ENCODE measurements at places on chromosomes 3 and 15. TPM values are rescaled to one million over a fixed set of nuclear protein-coding genes. Genes with fewer than 3 reads are reported as not detected.

TUSC7 gene
- not detected for total RNA-seq

CKMT1B gene
- not detected for total RNA-seq

P2RY1 gene
- 0.30 TPM for total RNA-seq

TEX55 gene
- not detected for total RNA-seq

LRRC31 gene
- total RNA-seq, result not detected

PLSCR2 gene
- not detected for total RNA-seq

RASL12 gene
- 8.5 TPM for total RNA-seq

HMG20A gene
- 20.1 TPM for total RNA-seq

REC114 gene
- not detected for total RNA-seq

Measured in bronchus fibroblast of lung (primary cell).